ENCODE measurements at places on chromosomes 3 and 15.
A peak's percentile ranks its signal among the peaks of the same experiment; 100 is the strongest.

DNA sequence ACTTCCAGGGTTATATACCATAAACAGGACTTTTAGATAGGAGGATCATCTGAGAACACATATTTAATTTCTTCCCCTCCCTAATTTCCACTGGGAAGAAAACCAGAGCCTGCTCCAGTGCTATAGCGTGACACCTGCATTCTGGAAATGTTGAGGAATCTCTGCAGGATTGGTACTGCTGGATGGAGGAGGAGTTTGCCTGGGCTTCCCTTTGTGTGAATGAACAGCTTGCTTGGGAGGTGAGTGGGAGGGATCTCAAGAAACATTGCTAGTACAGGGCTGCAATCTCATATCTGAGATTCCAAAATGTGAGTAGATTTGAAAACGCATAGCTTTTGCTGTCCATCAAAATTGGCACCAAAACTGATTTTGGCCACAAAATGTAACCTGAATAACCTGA, 295.9 kb upstream of the RGMA start:
- no peak for DNase-seq

DNA sequence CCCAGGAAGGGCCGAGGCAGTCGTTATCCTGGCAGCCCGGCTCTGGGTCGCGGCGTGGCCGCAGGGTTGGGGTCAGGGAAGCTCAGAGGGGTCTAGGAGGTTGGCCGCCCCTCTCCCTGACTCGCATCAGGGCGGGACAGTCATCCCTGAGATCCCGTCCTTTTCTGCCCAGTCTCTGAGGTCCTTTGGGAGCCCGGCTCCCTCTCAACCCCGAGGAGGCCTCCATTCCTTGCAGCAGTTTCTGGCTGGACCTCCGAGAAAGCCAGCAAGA, 495 bp downstream of the HYAL2 start:
- DNase-seq = no peak

- DNase-seq = no peak
Measured at GRCh38 chr15:63195569-63196015, 6.2 kb downstream of the RAB8B start.

DNA sequence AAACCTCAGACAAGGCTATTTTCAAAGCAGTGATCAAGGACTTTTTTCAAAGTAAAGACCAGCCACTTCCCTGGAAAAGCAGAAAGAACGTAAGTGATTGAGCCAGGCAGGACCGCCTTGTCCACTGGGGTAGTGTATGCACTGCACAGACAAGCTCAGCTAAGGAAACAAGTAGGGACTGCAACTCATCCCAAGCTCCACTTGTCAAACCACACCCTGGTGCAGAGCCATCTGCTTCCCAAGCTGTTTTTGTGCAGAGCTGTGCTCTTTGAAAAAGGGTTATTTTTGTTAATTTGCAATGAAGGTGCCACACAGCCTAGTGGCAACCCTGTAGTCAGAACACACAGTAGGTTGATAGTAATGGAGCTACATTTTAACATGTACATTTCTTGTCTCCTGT, 193.3 kb downstream of the ADAMTS9 start:
- no peak for DNase-seq

DNA sequence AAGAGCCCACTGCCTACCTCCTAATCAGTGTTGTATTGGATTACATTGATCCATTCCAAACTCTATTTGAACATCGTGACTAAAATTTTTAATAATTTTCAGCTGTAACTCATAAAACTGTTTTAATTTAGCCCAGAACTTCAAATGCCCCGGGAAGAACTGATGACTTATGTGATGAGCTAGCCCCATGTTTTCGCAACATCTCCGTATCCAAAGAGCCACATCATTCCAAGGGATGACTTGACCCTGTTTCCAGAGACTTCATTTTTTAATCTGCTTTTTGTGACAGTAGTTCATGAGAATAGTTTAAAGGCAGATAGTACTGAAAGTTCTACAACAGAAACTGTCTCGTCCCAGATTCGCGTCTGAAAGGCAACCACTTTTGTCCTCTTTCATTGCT, 97.4 kb downstream of the STAC start:
- peak; percentile 58 for DNase-seq

DNA sequence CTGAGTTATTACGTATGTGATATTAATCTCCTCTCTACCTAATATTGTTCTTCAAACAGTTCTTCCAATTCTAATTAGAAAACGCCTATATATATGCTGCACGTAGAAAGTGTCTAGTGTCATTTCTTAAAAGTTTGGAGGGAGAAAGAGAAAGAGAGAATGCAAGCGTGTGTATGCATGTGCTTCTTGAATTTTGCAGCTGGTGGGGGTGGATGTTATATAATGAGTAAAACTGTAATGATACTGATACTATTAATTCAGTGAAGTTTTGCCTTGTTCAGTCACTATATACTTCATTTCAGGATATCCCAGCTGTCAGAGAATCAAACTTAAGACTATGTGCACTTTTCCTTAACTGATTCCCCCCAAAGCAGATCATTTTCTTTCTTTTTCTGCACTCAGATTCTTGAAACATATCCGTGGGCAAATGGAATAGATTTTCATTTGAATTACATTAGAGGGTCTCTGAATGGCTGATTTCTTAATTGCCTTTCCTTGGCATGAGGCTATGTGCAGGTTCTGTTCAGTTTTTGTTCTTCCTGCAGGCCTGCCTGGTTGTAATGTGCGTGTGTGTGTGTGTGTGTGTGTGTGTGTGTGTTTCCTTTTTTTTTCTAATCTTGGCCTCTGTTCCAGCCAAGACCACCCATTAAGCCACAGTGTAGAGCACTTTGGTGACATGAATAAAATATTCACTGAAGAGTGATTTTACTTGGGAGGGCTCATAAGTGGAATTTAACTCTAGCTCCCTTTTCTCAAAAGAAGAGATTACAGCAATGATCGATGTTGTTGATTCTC, 617.5 kb downstream of the RBMS3 start:
- DNase-seq = no peak

DNA sequence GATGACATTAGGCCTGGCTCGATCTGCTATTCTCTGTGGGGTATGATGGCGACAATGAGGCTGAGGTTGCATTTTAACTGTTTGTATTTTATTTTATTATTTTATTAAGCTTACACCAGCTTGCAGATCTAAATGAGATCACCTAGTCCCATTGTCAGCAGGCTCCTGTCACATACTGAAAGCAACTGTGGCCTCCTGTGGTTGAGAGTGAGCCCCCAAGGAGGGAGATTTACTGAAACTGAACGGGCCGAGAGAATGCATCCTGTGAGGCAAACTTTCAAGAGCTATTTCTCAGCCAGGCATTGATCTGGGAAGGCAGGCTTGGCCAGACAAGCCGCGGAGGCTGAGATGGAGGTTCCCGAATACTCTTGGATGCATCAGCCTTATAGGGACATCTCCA, 210.4 kb upstream of the ARRDC4 start:
- no peak for DNase-seq

DNA sequence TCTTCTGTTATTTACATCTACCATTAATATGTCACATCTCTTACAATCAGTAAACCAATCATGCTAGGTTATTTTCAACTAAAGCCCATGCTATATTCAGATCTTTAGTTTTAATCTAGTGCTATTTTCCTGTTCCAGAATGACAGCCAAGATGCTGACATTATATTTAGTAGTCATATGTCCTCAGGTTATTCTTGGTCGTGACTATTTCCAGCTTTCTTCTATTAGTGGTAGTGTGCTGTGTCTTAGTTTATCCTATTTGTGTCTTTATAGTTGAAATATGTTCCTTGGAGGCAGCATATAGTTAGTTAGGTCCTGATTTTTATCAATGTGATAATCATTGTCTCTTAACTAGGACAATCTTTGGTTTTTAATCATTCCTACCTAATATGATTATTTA, 566.5 kb downstream of the CADM2 start:
- DNase-seq = no peak

GRCh38 chr15:101031213-101031612, 112.1 kb downstream of the LRRK1 start:
- no peak for DNase-seq

DNA sequence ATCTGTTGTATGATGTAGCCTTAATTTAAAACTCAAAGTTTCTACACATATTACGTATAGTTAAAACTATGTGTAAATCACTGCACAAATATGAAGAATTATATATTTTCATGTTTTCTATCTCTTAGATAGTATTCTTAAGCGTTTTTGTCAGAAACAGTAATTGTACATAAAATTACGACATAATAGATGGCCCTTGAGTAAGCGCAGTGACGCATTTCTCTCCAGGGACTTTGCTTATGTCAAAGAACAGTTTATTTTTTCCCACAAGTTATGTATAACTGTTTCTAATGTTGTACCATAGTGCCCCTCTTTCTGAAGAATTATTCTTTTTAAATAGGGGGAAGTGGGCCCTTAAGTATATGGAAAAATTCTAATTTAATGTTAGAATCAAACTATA, 934.0 kb downstream of the VGLL3 start:
- DNase-seq = no peak

DNA sequence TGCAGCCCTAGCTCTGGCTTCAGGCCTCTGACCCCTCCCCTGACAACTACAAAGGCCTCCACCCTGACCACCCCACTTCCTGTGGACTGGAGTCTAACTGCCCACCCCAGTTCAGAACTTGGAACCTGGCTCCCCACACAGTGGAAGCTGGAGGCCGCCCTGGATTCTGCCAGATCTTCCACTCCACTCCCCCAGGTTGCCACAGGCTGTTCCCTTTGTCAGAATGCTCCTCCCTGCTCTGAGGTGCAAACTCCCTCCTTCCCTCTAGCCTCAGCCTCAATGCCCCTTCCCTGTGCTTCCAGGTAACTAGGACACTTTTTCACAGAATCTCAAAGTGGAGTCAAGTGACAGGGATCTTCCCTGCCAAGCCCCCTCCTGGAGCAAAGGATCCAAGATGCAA, 62.8 kb upstream of the TMEM115 start:
- DNase-seq = no peak

DNA sequence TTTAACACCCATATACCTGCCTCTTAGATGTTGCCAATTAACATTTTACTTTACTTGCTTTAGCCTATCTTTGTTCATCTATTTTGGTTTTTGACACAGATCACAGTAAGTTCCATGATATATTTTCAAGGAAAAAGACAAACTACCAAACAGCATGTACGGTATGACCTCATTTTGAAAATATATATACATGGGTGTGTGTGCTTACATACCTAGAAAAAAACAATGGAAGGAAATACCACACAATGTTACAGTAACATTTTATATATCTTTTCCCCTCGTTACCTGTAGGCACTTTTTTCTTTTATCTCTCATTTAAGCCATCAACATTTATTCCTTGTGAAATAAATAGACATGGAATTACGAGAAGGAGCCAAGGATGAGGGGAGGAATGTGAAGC, 170.0 kb downstream of the FOXP1 start:
- no peak for DNase-seq

GRCh38 chr3:26106228-26106627, 316.3 kb downstream of the OXSM start:
- no peak for DNase-seq

DNA sequence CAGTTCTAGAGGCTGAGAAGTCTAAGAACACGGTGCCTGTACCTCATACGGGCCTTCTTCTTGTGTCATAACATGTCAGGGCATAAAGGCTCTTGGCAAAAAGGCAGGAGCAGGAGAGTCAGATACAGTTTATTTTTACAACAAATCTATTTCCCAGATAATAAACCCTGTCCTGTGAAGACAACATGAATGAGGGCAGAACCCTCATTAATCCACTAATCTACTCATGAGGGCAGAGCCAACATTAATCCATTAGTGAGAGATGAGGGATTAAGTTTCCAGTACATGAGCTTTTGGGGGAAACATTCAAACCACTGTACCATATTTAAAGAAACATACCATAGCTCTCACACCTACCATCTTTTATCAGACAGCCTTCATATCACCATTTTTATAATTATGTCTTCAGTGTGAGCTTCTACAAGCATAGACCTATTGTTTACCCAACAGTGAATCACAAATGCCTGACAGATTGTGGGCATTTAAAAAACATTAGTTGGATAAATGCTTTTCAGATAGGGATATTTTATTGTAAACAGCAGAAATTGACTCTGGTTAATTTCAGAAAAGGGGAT, 645.8 kb downstream of the GRM7 start:
- no peak for DNase-seq

- DNase-seq = peak; percentile 54
Measured at GRCh38 chr3:195895078-195895860, 13.1 kb downstream of the TNK2 start.

- peak; percentile 43 for DNase-seq
Measured at GRCh38 chr15:89129123-89129815, 41.0 kb downstream of the ABHD2 start.

- no peak for DNase-seq
Measured at GRCh38 chr15:74789171-74789631, 7.3 kb downstream of the CSK start.

DNA sequence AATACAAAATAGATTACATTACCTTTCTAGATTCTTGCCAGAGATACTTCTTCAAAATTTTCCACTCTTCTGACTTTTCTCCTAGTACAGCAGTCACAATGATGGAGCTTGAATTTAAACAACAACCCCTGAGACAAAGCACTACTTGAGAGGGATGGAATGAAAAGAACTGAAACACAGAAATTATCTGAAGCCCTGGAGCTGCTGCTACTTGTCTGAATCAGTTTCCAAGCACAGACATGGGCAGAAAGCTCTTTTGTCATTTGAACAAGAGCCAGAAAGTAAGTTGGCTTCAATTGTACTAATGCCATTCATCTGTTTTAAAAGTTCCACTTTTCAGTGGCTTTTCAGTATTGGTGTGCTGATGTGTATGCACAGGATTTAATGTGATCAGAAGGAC, 718.5 kb upstream of the ARPP21 start:
- DNase-seq = no peak

DNA sequence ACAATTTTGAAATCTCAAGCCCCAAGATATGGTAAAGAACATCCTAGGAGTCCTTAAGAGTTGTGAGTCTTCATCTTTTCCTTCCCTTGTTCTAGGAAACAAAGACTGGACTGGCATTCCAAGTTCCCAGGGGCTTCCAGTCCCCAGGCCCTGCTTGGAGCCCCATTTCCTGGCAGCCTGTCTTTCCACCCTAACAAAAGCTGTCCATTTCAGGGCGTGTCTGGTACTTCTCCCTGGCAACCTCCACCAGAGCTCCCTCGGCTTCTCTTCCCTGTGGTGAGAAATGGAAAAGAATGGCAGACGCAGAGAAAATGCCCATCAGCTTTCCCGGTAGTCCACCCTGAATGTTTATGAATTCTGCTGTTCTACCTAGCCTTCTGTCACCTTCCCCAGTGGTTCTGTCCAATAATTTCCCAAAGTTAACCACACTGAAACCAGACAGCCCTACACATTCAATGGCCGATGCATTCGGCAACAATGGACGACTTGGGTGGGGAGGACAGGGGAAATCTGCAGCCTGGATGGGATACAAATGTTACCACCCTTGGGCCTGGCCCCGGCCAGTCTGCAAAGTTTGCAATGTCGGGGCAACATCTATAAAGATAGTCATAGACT, 6.8 kb downstream of the RAB6B start:
- no peak for DNase-seq

GRCh38 chr3:176120507-176120906, 1076.8 kb downstream of the TBL1XR1 start:
- no peak for DNase-seq

GRCh38 chr15:50933341-50933740, 24.9 kb downstream of the AP4E1 start:
- no peak for DNase-seq
